ENCODE measurements at places on chromosomes 16 and 17. TPM values are rescaled to one million over a fixed set of nuclear protein-coding genes. Genes with fewer than 3 reads are reported as not detected.

- peak; percentile 38 for DNase-seq
Observed at GRCh38 chr17:49843774-49844350, 4.0 kb downstream of the TAC4 start.

GRCh38 chr17:62679866-62680377, 52.5 kb downstream of the MRC2 start:
- no peak for DNase-seq

DNA sequence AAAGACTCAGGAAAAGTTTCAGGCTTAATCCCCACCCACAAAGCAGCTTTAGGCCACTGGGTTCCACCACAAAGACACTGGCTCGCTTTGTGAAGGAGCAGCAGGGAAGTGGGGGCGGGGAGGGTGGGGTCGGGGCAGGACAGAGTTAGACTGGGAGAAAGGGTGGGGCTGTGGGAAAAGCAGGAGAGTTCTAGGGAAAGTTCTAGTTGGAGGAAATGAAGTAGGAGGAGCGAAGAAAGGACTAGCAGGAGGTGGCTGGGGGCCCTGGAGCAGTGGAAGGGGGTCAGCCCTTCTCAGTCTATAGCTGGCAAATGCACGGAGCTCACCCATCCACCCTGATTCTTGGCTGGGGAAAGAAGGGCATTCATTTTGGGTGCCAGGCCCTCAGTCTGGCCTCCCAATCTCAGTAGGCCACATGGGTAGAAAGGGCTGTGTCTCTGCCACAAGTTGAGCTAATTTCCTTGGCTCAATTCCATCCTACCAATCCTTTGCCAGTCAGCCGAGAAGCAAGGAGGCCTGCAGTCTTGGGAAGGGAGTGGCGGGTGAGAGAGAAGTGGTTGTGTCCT, 4.6 kb downstream of the INPP5K start:
- no peak for DNase-seq

DNA sequence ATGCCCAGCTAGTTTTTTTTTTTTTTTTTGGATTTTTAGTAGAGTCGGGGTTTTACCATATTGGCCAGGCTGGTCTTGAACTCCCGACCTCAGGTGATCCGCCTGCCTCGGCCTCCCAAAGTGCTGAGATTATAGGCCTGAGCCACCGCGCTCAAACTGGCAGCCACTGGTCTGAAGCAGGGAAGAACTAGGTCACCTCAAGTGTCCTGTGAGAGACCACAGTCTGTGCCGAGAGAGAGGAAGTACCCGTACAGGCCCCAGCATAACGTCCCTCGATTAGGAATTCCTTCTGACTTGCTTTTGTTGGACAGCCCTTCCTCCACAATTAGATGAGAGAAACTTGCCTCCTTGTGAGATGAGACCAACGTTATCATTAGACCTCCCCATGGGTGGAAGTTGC, 13.7 kb upstream of the CD300E start:
- DNase-seq = no peak

DNA sequence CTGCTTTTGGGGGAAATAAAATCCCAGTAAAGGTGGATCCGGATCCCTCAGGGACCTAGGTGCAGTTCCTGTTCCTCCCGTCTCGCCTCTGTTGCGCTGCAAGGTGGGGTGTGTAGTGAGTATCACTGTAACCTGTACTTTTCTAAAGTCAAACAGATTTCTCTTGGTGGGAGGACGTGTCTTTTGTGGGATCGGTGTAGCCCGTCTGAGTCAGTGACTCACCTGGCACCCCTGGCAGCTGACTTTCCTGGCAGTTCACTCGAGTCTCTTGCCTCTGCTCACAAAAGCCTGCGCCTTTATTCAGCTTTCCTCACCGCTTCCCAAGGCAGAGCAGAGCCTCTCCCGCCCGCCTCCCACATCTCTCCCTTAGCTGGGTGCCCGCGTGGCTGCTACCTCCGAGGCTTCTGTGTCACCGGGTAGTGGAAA, 85.7 kb downstream of the CMIP start:
- DNase-seq = no peak

DNA sequence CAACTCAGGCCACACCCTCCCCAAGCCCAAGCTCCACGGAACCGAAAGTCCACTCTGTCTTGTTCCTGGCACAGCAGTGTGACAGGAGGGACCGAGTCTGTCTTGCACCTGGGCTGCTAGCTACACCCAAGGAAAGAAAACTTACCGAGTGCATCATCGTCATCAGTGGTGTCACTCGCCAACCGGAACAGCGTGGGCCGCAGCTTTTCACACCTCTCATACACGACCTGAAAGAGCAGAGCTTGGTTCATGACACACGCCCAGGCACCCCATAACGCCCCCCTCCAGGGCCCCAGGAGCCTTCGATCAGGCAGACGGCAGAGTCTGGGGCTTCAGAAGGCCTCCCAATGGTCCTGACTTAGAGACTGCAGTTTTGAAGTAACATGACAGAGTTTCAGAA, 27.5 kb downstream of the GGA2 start:
- DNase-seq = peak; percentile 67

GRCh38 chr17:69363488-69364210, 36.7 kb upstream of the ABCA5 start:
- no peak for DNase-seq

DNA sequence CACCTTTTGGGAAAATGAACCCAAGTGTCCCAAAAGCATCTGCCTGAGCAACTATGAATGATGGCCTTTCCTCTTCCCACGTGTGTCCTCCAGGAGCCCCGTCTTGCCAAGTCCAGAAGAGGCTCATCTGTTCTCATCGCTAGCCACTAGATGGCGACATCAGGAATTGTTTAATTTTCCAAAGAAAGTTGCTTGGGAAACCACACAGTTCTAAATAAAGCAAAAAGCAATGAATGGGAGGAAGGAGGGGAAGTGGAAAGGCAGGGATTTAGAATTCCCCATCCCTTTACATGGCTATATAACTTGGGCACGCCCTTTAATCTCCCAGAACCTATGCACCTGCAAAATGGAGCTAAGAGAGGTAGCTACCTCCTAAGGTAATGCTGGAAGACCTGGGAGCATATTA, 9.0 kb upstream of the CDH5 start:
- peak; percentile 37 for DNase-seq

The ATP2A1 gene
- total RNA-seq = 2.1 TPM

The KRT33A gene
- total RNA-seq = not detected

The EVPLL gene
- total RNA-seq = not detected

The OSGIN1 gene
- 0.56 TPM for total RNA-seq

The NOS2 gene
- not detected for total RNA-seq

The PRSS8 gene
- not detected for total RNA-seq
